ENCODE measurements at places on chromosomes 5 and 9. TPM values are rescaled to one million over a fixed set of nuclear protein-coding genes. Genes with fewer than 3 reads are reported as not detected.

The SETX gene
- 38.5 TPM for polyA plus RNA-seq

The TAF11L10 gene
- polyA plus RNA-seq = not detected

The PRUNE2 gene
- 68.1 TPM for polyA plus RNA-seq

The GBGT1 gene
- 8.7 TPM for polyA plus RNA-seq

The FBP2 gene
- polyA plus RNA-seq = 0.25 TPM

The RFK gene
- polyA plus RNA-seq = 58.8 TPM

The FGF18 gene
- 1.4 TPM for polyA plus RNA-seq

The CDH9 gene
- 0.91 TPM for polyA plus RNA-seq

The SLC25A51 gene
- polyA plus RNA-seq = 21.7 TPM

The NME5 gene
- 2.8 TPM for polyA plus RNA-seq

The PSD2 gene
- polyA plus RNA-seq = 0.99 TPM

The PCDHGA4 gene
- polyA plus RNA-seq = 0.79 TPM

The SEMA4D gene
- 32.8 TPM for polyA plus RNA-seq

The CDO1 gene
- 5.7 TPM for polyA plus RNA-seq

The SLC4A9 gene
- polyA plus RNA-seq = 0.22 TPM

The PCDHGA9 gene
- 1.9 TPM for polyA plus RNA-seq

The PPP3R2 gene
- 0.01 TPM for polyA plus RNA-seq

The PCAT7 gene
- polyA plus RNA-seq = 0.84 TPM

The SLC6A3 gene
- 0.13 TPM for polyA plus RNA-seq

The ZDHHC11B gene
- polyA plus RNA-seq = 16.1 TPM

The SPATA31A3 gene
- not detected for polyA plus RNA-seq

The ORM2 gene
- not detected for polyA plus RNA-seq

The PCDHA4 gene
- polyA plus RNA-seq = 1.3 TPM

The SHC3 gene
- polyA plus RNA-seq = 0.69 TPM

The SHOC1 gene
- polyA plus RNA-seq = 0.10 TPM

The CBY3 gene
- polyA plus RNA-seq = 1.2 TPM

The SPRY4 gene
- 41.7 TPM for polyA plus RNA-seq

The KIF24 gene
- polyA plus RNA-seq = 2.0 TPM

The CAMK2A gene
- 1.1 TPM for polyA plus RNA-seq

The GHR gene
- 10.5 TPM for polyA plus RNA-seq

The SPATA9 gene
- 1.1 TPM for polyA plus RNA-seq

The GPX8 gene
- 19.7 TPM for polyA plus RNA-seq

The GABBR2 gene
- polyA plus RNA-seq = 0.69 TPM

The CMYA5 gene
- 2.3 TPM for polyA plus RNA-seq

The PCDHA9 gene
- polyA plus RNA-seq = 0.24 TPM

The ARRDC3 gene
- 37.3 TPM for polyA plus RNA-seq

The PJA2 gene
- 96.8 TPM for polyA plus RNA-seq

The CD274 gene
- 1.6 TPM for polyA plus RNA-seq

The MYO10 gene
- polyA plus RNA-seq = 30.7 TPM

The TMEM171 gene
- 13.7 TPM for polyA plus RNA-seq
